ENCODE measurements at places on chromosomes 16 and 17.

DNA sequence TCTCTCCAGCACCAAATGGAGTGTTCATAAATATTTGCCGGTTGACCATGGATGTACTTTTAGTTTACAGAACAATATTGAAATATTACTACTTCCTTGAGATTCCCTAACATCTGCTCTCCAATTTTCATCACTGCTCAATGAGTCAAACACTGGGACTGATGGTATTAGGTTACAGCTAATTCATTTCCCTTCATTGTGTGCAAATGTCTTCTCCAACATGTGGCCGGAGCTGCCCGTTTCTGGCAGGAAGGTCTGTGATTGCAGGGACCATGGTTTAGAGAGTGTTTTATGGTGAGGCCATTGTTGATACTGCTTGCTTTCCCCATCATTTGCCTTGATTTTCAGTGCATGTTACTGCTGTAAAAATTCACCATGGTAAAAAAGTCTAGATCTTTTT lies 209.3 kb downstream of the HS3ST3B1 start:
- no peak for DNase-seq

DNA sequence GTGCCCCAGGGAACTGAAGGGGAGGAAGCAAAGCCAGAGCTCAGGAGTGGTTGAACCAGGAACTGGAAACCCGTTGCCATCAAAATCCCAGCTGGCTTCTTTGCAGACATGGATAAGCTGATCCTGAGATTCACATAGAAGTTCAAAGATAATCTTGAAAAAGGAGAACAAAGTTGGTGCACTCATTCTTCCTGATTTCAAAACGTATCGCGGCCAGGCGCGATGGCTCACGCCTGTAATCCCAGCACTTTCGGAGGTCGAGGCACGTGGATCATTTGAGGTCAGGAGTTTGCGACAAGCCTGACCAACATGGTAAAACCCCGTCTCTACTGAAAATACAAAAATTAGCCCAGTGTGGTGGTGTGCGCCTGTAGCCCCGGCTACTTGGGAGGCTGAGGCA lies 7.1 kb downstream of the RAP1GAP2 start:
- DNase-seq: no peak

- no peak for DNase-seq
Measured at GRCh38 chr16:84224554-84224953, 15.3 kb downstream of the KCNG4 start.

DNA sequence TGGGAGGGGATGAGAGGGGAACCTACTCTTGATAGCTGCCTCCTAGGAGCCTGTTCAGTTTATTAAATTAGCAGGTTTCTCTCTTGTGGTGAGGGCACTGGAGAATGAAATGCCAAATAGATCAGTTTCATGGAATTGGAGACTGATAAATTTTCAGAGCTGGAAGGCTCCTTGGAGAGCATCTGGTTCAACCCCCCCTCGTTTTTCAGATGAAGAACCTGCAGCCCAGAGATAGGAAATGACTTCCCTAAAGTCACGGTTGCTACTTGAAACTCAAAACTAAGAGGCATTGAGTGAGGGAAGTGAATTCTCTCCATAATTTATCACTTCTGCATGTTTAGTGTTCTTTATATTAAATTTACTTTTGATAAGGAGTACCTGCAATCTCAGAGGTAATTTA lies 366.0 kb upstream of the CCL2 start:
- no peak for DNase-seq

- no peak for DNase-seq
Measured at GRCh38 chr17:29603109-29603674, 10.3 kb downstream of the ANKRD13B start.

GRCh38 chr16:81831722-81832126 lies 52.6 kb downstream of the PLCG2 start:
- peak; percentile 45 for DNase-seq

Measured in stimulated activated CD8-positive, alpha-beta memory T cell treated with anti-CD3 and anti-CD28 coated beads, Interleukin-2, amount 100 ng/mL, for 48 hours (primary cell).